ENCODE measurements at places on chromosomes 13 and 19.

DNA sequence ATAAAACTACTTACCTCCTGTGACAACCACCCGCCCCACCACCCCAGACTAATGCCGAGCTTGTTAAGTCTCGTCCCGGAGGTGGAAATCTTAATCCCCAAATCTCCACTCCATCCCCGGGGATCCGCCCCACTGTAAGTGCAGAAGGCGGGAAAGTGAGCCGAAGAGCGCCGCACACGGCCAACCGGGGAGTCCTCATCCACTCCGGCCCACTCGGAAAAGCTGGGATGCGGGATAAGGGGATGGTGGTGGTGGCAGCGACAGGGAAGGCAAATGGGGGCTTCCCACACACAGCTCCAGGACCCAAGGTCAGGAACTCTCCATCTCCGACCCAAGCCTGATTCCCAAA is 621 bp downstream of the FBL start:
- DNase-seq, result no peak

DNA sequence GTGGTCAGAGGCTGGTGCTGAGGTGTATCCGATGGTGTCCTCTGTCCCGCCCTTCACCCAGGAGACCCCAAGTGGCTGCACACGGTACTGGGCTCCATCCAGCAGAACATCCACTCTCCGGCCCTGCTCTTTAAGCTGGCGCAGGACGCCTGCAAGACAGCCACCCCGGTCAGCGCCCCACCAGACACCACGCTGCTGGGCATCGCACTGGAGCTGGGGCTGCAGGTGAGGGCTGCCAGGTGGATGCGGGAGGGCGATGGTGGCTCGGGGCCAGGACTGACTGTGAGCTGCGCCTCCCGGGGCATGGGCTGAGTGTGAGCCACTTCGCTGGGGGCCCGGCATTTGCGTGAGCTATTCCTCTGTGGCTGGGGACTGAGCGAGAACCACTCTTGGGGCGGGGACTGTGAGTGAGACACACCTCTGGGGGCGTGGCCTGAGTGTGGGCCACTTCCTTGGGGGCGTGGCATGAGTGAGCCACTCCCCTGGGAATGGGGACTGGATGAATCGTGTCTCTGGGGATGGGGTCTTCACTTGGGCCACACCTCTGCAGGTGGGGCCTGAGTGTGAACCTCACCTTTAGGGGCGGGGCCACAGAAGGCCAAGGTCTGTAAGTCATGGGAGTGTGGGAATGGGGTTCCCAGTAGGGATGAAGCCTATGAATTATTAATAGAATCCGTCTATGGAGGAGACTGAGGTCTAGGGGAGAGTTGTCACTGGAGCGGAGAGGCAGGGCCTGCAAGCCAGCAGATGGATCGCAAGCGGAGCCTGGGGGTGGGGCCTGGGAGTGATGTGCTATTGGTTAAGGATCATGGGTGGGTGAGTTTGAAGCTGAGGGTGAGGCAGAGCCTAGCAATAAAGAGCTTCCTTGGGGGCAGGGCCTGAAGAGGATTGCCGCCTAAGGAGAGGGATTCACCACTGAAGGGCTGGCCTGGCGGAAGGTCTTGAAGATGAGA is 30.5 kb downstream of the ZSWIM4 start:
- no peak for DNase-seq

DNA sequence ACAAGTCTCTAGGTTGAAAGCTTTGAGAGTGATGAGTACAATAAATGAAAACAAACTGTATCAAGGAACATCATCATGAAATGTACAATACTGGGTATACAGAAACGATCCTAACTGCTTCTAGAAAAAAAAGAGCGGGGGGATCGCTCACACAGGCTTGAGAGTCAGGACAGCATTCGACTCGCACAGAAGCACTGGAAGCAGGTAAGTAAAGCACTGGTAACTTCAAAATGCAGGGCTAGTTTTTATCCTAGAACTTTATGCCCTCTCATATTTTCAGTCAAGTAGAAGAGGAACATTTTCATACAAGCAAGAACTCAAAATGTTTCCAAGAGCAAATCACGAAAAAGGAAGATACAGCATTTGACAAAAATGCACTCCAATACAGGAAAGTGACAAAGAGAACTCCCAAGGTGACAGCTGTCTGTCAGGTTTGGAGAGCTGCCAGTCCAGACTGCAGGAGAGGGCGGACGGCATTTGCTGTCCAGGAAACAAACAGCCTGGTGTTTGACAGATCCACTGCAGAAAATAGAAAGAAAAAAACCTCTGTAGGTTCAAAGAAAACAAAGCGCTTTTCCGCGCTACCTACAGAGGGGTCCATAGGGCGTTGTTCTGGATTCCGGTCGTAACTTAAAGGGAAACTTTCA is 58.2 kb upstream of the XPO4 start:
- no peak for DNase-seq

GRCh38 chr13:102441085-102441484 is 39.2 kb upstream of the FGF14 start:
- DNase-seq, result no peak

- no peak for DNase-seq
These were observed 207.9 kb upstream of the CSNK1A1L start for GRCh38 chr13:37313372-37313771.

- peak; percentile 29 for DNase-seq
These were observed 1395.8 kb downstream of the EFNB2 start for GRCh38 chr13:105139380-105140285.

- no peak for DNase-seq
These were observed 922.3 kb upstream of the PCDH9 start for GRCh38 chr13:68152414-68152813.

DNA sequence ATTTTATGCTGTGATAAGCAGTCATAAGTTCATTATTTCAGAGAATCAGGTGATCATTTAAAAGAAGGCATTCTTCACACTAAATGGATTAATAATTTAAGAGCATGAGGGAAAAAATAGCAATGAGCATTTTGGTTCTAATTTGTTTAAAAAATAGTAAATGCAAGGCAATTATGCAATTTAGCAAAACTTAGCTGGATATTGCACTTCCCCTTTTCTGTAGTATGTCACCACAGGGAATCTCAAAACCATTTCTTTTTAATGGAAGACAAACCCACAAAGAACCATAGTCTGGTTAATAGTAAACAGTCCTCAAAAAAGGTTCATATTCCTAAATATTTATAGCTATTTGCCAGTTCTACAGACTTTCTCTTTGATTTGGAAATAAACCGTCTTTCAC is 30.2 kb downstream of the COG6 start:
- no peak for DNase-seq

DNA sequence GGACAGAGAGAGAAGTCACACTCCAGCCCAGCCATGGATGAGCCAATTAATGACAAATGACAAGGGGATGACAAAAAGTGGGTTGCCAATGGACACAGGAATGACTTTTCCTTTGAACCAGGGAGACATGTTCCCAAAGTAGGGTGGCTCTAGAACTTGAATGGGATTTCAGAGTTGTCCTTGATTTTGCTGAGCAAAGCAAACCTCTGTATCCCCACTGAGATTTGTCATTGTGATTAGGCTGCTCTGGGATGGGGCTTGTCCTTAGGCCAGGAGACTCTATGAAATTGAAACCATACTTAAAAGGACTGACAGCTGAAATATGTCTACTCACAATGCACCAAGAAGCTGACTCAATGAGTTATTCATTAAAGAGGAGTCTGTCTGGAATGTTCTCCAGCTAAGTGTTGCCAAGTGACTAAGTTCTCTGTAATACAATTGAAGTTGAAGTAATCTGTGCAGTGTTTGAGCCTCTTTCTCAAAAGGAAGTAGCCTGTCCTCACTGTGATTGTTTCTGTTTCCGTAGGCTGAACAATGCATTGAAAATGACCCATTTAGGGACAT is 69.0 kb upstream of the PCDH9 start:
- DNase-seq, result no peak

GRCh38 chr13:27997904-27998522 is 9.5 kb upstream of the URAD start:
- no peak for DNase-seq

DNA sequence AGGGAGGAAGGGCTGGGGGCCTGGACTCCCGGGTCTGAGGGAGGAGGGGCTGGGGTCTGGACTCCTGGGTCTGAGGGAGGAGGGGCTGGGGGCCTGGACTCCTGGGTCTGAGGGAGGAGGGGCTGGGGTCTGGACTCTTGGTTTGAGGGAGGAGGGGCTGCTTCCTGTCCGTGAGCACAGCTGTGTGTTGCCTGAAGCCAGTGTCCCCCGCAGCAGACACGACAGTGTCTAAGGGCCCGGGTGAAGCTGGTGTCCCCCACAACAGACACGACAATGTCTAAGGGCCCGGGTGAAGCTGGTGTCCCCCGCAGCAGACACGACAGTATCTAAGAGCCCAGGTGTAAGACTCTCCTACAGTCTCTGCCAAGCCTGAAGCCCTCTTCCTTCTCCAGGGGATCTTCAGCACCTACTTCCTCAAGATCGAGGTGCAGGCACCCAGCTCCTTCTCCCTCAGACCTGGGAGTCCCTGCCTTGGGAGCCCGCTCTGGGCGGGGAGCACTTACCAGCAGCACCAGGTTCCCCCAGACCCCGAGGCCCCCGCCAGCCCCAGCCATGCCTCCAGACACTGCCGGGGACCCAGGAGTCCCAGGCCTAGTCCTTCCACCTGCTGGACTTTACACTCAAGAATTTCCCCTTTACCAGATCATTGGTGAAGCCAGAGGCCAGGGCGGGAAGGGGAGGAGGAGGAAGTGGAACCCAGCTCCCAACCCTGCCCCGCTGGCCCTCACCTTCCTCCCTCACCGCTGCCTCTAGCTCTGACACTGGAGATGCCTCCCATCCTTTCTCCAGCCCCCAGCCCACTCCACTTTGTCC is at the start of gene PTPRH:
TSS of gene PTPRH (minus strand) at position 622 of the 813 bp plus-strand sequence. CDS start at position 554, 68 bp downstream.
- DNase-seq, result no peak

- no peak for DNase-seq
These were observed 57.3 kb downstream of the SMARCA4 start for GRCh38 chr19:11018179-11018578.

DNA sequence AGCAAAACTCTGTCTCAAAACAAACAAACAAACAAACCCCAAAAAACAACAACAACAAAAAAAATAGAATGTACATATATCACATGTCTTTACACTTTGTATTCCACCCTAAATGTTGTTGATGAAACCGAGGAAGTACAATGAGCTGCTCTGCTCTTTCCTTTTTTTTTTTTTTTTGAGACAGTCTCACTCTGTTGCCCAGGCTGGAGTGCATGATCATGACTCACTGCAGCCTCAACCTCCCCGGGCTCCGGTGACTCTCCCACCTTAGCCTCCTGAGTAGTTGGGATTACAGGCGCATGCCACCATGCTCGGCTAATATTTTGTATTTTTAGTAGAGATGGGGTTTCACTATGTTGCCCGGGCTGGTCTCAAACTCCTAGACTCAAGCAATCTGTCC is 30.6 kb upstream of the LRP3 start:
- DNase-seq, result no peak

GRCh38 chr19:50488389-50489194 is 11.9 kb upstream of the GARIN5A start:
- no peak for DNase-seq

DNA sequence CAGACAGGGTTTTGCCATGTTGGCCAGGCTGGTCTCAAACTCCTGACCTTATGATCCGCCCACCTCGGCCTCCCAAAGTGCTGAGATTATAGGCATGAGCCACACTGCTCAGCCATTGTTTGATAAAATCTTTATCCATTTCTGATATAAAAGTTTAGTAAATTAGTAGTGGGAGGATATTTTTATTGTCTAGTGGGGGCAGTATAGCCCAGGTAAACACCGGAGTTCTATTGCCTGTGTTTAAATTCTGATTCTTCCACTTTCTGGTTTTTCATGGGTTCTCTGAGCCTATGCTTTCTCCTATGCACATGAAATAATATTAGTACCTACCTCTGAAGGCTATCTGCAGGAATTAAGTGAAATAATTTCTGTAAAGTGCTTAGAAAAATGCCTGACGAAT is 20.1 kb upstream of the ARHGEF18 start:
- no peak for DNase-seq

- DNase-seq, result no peak
These were observed 221.8 kb downstream of the OXGR1 start for GRCh38 chr13:96772426-96772825.

DNA sequence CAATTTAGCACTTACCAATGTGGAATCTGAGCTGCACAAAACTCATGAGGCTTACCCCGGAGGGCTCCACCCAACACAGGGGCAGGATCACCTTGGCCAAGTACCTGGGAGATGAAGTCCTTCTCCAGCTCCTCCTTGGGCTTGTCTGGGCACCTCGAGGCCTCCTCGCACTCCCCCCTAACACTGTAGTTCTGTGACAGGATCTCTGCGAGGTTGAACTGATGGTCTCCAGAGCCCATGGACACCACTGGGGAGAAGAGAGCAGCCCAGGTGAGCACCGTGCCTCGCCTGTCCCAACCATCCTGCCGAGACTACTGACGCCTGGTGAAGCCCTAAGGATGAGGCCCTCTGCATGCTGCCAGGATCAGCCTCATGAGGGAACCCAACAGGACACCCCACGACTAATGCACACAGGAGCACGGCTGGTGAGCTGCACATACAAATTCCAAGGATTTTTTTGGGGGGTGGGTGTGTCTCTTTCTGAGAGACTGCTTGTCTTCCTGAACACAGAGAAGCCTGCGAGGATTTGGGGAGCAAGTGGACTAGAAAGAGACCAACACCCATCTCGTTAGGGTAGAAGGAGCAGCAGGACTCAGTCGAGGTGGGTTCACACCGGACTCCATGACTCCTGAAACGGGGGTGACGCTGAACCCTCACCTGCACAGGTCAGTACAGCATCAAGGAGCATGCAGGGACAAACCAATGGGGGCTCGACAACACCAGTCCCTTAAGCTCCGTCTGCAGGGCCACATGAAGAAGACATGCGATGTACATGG is 10.1 kb downstream of the MIER2 start:
- no peak for DNase-seq

DNA sequence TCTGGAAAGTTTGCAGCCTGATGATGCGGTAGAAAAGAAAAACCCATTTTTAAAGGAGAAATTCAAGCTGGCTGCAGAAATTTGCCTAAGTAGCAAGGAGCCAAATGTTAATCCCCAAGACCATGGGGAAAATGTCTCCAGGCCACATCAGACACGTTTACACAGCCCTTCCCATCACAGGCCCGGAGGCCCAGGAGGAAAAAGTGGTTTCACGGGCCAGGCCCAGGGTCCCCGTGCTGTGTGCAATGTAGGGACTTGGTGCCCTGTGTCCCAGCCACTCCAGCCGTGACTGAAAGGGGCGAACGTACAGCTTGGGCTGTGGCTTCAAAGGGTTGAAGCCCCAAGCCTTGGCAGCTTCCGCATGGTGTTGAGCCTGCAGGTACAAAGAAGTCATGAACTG is 35.9 kb downstream of the ZNF627 start:
- DNase-seq, result no peak

- DNase-seq, result no peak
These were observed 1.0 kb downstream of the HIF3A start for GRCh38 chr19:46297700-46298478.

GRCh38 chr13:80712026-80712425 is 371.1 kb upstream of the SPRY2 start:
- no peak for DNase-seq

GRCh38 chr13:98239162-98240076 is 62.4 kb upstream of the RNF113B start:
- no peak for DNase-seq

DNA sequence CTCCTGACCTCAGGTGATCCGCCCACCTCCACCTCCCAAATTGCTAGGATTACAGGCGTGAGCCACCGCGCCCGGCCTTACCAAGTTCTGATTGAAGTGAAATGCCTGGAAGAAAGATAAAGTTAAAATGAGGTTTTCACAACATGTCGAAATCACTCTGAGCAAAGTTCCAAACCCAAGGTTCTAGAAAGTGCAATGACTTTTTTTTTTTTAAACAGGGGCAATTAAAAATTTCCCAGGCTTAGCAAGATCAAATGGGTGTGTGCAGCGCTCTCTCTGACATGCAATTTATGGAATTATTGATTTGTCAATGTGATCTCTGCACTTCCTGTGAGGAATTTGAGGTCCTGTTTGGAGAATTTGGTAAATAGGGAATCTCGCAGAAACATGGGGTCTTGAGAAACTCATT is 12.8 kb upstream of the MAP2K2 start:
- DNase-seq, result no peak
